ENCODE measurements at places on chromosomes 3 and 15. TPM values are rescaled to one million over a fixed set of nuclear protein-coding genes. Genes with fewer than 3 reads are reported as not detected.

PARL gene
- 41.9 TPM for total RNA-seq

MORC1 gene
- not detected for total RNA-seq

TMEM158 gene
- total RNA-seq = 2.4 TPM

DNA sequence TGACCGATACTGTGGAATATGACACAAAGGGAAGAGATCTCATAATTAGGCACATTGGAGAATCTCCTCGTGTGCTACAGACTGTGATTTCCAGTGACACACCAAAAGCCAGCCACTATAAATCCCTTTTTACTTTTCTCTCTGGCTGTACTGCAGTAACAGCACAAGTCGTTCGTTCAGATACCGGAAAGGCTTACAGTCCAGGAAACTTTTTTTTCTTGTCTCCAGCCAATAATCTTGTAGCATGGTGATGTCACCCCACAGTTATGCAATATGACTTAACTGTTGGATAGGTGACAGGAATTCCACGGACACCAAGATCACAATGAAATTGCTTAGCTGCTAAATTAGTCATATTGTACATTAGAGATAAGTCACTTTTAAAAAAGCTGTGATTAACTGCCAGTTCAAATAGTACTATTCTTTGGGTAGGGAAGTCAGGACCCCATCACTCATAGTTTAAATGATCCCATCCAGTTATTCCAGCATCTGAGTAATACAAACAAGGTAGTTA is 36.3 kb upstream of the TSC22D2 start:
- DNase-seq = peak; percentile 96

- peak; percentile 92 for DNase-seq
These were observed 82.6 kb downstream of the LSM3 start for GRCh38 chr3:14261229-14261628.

DNA sequence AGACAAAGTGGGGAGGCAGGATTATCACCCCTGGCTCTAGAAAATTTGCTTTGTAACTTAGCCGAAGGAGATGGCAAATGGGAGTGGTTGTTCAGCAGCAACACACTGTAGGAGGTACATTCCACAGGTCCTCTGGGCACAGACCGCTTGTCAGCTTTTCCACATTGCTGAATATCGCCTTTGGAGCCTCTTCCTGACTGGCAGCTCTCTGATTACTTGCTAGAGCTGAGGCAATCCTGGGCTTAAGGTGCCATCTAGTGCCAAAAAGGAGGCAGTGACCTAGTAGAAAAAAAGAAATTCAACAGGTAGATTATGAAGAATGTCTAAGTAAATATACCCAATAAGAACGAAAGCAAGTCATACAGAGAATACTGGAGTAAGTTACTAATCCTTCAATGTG is 13.1 kb upstream of the SCN5A start:
- DNase-seq = no peak

- no peak for DNase-seq
These were observed 42.9 kb upstream of the TSC22D2 start for GRCh38 chr3:150365132-150365604.
